AG04449 (cell line): ENCODE measurements at places on chromosomes 12 and 14.

DNA sequence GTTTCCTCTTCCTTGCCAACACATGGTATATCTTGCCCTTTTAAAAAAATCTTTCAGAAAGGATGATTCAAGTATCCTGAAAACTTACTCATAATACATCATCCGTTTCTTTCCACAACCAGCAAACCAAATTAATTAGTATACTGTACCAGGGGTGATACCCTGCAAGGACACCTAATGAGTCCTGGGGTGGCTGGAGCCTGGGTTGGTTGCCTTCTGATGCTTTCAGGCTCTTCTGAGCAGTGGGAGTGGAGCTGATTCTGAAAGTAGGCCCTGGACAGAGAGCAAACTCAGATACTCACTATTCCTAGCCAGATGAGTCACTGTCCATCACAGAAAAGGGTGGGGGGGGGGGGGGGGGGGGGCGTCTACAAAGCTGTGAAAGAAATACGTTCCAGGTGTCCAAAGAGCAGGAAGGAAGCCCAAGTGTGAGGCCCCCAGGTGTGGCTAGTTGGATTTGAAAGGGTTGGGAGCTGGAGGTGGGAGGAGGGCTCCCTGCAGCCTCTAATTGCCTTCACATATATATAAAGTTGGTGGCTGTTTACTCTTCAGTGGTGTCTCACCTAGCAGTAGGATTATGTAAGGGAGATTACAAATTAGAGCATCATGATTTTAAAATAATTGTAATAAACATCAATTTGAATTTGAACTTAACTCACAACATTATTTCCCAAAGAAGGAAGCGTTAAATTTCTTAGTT is 36.5 kb downstream of the FBXO33 start:
- DNase-seq: no peak

GRCh38 chr12:30002677-30003076 is 218.9 kb upstream of the TMTC1 start:
- no peak for DNase-seq

DNA sequence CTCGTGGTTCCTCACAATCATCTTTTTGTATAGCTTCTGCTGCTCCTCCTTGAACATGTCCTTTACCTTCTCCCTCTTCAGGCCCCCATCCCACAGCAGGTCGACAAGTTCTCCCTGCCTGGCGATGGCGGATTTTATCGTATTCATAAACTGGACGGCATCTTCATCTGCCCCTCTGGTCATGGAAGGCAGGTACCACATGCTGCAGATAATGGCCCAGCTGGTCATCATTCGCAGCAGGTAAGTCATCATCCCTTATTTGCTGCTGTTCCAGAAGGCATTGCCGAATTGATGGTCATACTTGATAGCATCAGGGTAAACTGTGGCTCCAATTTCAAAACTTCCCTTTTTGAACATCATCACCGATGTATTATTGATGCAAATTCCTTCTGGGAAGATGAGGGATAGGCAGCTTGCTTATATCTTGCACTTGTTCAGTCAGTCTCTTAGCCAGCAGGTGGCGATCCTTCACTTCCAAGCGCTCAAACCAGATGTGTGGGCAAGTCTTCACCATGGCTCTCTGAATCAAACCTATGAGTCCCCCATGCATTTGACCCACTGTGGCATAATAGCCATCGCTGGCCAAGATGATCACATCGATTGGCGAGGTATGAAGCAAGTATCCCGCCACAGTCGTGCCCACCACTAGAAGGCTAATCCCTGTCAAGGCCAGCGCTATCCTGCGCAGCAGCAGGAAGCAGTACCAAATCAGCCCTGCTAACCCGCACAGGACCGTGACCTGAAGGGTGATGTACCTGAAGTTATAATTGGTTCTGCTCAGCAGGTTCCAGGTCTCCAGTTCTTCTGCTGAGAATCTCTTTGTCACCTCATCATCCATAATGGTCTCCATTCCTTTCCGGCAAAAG is 381.5 kb upstream of the STXBP6 start:
- no peak for DNase-seq

DNA sequence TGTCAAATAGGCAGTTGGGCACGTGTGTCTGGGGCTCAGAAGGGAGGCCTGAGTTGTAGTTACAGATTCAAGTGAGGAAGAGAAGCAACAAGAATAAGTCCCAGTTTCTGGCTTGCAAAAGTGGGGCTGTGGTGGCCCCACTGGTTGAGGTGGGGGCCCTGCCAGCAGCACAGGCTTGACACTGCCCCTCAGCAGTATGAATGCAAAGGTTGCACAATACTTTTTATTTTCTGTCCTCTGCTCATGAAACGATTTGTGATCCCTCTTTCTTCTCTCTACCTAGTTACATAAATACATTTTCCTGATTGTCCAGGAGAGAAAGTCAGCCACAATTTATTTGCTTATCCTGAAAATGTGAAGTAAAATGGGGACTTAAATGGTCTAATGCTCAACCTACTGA is 577.8 kb downstream of the AACS start:
- no peak for DNase-seq

GRCh38 chr14:51012055-51012454 is 67.8 kb upstream of the PYGL start:
- DNase-seq: no peak

DNA sequence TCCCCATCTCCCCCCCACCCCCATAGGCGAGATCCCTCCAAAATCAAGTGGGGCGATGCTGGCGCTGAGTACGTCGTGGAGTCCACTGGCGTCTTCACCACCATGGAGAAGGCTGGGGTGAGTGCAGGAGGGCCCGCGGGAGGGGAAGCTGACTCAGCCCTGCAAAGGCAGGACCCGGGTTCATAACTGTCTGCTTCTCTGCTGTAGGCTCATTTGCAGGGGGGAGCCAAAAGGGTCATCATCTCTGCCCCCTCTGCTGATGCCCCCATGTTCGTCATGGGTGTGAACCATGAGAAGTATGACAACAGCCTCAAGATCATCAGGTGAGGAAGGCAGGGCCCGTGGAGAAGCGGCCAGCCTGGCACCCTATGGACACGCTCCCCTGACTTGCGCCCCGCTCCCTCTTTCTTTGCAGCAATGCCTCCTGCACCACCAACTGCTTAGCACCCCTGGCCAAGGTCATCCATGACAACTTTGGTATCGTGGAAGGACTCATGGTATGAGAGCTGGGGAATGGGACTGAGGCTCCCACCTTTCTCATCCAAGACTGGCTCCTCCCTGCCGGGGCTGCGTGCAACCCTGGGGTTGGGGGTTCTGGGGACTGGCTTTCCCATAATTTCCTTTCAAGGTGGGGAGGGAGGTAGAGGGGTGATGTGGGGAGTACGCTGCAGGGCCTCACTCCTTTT is 2.7 kb downstream of the GAPDH start:
- no peak for DNase-seq

DNA sequence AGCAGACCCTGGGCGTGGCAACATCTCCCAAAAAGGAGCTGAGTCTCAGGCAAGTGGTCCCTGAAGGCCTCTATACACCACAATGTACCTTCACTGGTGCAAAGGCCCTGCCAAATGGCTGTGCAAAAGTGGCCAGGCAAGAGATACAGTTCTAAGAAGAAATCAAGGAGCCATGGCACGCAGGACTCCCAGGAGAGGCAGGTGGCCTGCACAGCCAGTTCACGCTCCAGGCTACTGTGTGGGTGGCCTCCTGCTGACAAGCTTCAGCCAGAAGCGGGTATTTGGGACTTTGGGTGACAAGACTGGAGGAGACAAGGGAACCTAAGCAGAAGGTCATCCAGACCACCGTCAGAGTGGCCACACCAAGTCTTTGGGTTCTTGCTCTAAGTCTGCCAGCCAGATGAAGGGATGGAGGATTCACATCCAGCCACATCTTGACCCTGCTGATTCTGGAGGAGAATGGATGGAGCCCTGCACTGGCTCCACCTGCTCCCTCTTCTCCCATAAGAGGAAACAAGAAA is 20.5 kb upstream of the ZFP36L1 start:
- no peak for DNase-seq

DNA sequence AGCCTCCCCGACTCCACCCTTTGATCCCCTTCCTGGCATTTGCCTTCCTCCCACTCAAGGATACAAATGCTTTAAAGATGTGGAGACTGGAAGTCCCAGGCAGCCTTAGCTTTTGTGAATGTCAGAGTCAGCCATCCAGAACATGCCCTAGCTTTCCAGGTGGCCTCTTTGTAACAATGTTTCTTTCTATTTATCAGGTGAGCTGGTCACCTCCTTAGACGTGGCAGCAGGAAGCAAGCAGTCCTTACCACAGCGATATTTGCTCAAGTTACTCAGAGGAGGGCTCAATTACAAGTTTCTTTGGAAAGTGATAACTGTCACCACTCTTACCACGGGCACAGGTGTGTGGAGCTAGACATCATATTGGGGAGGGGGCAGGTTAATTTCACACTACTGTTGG is 4.9 kb downstream of the GALNT6 start:
- no peak for DNase-seq

DNA sequence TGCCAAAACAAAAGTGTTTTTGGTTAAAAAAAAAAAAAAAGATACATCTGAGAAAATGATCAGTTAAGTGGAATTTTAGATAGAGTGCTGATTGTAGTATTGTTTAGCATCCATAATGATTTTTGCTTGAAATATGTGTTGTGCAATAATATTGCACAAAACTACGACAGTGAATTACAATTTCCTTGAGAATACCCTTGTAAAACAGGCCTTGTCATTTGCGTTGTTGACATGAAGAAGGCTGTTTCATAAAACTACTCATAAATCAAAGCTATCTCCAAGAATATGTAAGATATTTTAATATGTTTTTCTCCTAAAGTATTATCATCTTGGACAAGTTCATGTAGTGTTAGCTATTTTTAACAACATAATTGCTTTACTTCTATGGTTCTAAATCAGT is 1077.0 kb downstream of the LRFN5 start:
- no peak for DNase-seq

DNA sequence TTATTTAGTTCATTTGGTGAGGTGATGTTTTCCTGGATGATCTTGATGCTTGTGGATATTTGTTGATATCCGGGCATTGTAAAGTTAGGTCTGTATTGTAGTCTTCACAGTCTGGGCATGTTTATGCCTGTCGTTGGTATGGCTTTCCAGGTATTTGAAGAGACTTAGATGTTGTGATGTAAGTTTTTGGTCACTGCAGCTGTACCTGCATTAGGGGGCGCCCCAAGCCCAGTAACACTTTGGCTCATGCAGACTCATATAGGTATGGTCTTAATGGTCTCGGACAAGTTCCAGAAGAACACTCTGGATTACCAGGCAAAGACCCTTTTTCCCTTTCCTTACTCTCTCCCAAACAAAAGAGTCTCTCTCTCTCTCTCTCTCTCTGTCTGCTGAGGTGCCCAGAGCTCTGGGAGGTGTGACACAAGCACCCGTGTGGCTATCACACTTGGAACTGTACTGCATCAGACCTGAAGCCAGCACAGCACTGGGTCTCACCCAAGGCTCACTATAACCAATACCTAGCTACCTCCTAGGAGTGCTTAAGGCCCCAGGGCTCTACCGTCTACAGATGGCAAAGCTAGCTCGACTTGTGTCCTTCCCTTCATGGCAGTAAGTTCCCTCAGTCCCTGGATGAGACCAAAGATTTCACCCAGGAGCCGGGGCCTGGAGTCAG is 425.8 kb upstream of the ATXN7L3B start:
- DNase-seq: no peak

GRCh38 chr12:31558521-31558920 is 32.4 kb downstream of the DENND5B start:
- DNase-seq: peak; percentile 29

- no peak for DNase-seq
Measured at GRCh38 chr12:122003651-122004611, 17.8 kb upstream of the BCL7A start.

DNA sequence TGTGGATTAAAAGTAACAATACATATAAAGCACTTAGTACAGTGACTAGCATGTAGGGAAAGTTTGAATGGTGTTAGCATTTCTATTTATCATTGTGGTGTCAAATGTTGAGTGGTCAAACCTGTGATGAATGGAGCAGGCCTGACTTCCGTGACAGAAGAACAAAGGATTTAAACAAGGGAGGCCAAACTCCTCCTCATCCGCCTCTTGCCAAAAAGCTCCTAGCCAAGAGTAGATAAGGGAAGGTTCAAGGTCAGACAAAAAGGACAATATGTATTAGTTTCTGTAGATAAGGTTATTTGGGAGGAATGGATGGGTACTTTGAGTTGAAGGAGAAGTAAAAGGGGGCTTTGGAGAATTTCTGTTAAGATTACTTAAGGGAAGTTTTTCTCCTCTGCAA is 6.5 kb downstream of the RNASE7 start:
- DNase-seq: no peak

GRCh38 chr14:87387806-87388205 is 605.2 kb downstream of the GALC start:
- no peak for DNase-seq

- DNase-seq: no peak
Measured at GRCh38 chr12:64221651-64222008, 466 bp downstream of the KICS2 start.

DNA sequence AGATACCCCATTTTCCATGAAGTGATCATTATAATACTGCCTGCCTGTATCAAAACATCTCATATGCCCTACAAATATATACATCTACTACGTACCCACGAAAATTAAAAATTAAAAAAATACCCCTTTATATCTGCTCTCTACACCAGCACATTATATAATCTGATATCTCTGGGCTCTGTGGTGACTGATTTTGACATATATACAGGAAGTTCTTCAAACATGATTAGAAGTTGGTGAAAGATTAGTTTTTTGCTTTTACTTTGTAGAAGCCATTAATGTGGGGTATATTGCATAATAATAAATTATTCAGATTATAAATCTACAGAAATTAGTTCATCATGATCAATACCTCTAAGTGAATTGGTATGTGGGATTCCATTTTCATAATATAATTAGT is 126.7 kb upstream of the MDM1 start:
- no peak for DNase-seq

GRCh38 chr12:66602483-66603143 is 76.3 kb downstream of the GRIP1 start:
- no peak for DNase-seq

- DNase-seq: peak; percentile 90
Measured at GRCh38 chr14:55071870-55072640, 20.6 kb downstream of the MAPK1IP1L start.

- DNase-seq: no peak
Measured at GRCh38 chr12:1562813-1563407, 31.5 kb downstream of the FBXL14 start.

- DNase-seq: no peak
Measured at GRCh38 chr12:24535334-24536069, 413.4 kb downstream of the BCAT1 start.

- no peak for DNase-seq
Measured at GRCh38 chr12:124448955-124449622, 118.3 kb downstream of the NCOR2 start.

GRCh38 chr12:104048811-104049210 is 1.2 kb downstream of the GLT8D2 start:
- no peak for DNase-seq
